ENCODE measurements at places on chromosomes 7 and 10. TPM values are rescaled to one million over a fixed set of nuclear protein-coding genes. Genes with fewer than 3 reads are reported as not detected.

DNA sequence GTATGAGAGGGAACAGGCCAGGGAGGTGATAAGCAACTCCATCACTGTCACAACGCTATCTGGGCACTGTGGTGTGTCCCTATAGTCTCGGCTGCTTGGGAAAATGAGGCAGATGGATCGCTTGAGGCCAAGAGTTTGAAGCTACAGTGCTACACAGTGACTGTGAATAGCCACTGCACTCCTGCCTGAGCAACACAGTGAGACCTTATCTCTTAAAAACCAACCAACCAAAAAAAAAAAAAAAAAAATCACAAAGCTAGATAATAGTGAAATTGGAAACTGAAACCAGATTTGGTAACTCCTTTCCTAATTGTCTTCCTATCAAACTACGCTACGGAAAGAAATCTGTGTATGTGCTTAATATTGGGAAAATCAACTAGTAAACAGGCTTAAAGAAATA, 14.1 kb downstream of the MICU1 start:
- no peak for DNase-seq

The KCP gene
- 0.32 TPM for total RNA-seq

The CRTAC1 gene
- 1.00 TPM for total RNA-seq

DNA sequence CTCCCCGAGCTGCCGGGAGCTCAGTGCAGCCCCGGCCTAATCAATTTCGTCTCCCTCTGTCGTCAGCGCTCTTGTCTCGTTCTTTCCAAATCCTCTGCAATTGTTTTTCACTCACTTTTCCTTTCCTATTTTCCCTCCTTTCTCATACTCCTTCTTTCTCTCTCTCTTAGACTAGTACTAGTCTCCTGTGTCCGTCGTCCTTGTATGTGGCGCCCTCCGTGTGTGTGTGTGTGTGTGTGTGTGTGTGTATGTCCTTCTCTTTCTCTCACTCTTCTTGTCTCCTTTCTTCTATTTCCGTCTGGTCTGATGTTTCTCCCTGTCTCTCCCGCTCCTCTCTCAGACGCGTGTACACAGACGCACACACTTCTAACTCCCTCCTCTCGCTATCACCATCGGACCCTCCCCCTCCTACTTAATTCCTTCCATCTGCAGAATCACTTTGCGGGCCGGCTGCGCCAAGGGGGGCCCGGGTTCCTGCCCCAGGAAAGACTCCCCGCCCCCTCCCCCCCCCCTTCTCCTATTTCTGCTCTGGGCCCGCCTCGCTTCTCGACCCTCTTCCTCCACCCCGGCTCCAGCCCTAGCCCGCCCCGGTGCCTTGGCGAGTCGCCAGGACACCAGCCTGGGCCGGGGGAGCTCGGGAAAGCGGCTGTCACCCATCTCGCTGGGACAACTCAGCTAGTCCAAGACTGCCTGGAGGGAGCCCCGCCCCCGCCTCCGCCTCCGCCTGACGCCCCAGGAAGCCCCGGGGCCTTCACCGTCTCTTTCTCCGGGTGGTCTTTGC, 743 bp upstream of the ZCCHC24 start:
- DNase-seq = peak; percentile 79

GRCh38 chr7:18583305-18583704, 87.8 kb downstream of the HDAC9 start:
- no peak for DNase-seq

- DNase-seq = no peak
Observed at GRCh38 chr10:83373671-83374070, 765.6 kb upstream of the GHITM start.

The NDUFB8 gene
- 321 TPM for total RNA-seq

GRCh38 chr10:89035461-89035860, 44.9 kb downstream of the FAS start:
- no peak for DNase-seq

The FGFR2 gene
- total RNA-seq = 0.23 TPM

- DNase-seq = no peak
Observed at GRCh38 chr7:27567266-27567665, 95.4 kb downstream of the HIBADH start.

DNA sequence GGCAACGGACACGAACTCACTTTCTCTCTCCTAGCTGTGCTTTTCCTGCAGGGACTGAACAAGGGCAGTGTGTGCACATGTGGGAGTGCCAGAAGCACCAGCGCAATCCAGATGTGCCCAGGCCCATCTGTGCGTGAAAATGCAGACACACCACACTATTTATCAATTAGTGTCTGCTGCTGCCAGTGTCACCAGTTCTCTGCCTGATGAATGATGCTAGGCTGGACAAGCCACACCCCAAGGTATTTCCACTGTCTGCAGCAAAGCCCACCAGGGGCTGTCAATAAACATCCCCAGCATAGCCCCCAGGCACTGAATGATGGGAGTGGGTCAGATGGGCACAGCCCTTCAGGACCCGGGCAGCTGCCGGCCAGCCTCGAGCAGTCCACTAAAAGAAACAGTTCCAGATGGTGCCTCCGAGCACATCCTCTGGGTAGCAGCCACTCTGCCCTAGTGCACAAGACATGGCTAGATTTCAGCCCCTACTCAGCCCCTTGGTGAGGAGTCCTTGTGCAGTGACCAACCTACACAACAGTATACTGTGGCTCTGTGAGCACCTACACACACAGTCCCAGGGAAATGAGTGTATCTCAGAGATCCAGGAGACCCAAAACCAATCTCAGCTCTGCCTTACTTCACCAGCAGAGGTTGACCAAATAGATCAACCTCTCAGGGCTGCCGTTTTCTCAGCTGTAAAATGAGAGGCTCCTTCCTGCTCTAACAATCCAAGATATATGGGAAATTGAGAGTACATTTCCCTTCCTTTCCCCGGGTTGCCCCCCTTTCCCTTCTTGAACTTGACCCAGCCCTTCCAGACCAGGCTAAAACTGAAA, 314.7 kb downstream of the PLXNA4 start:
- DNase-seq = no peak

The ARL3 gene
- 17.8 TPM for total RNA-seq

The ZNF503 gene
- total RNA-seq = 9.7 TPM

DNA sequence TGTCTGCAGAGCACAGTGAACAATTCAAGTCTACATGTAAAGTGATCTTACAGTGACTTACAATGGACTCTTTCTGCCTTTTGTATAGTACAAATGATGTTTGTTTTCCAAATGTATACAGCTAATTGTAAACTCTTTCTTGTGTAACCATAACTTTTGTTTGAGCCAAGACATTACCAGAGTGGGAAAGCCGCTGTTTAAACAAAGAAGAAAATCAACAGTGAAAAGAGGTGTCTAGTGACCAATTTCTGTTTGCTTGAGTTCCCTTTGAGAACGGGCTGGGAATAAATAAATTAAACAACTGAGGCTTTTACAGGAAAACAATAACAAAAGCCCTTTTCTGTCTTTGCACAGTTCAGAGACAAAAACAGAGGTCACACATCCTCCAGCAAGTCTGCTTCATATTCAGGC, 1163.4 kb downstream of the CNTNAP2 start:
- no peak for DNase-seq
